ENCODE measurements at places on chromosomes 12 and 14.

- DNase-seq = no peak
These were observed 50.0 kb downstream of the NCOR2 start for GRCh38 chr12:124517260-124518050.

- peak; percentile 32 for DNase-seq
These were observed 66.2 kb downstream of the RNF34 start for GRCh38 chr12:121465921-121466793.

DNA sequence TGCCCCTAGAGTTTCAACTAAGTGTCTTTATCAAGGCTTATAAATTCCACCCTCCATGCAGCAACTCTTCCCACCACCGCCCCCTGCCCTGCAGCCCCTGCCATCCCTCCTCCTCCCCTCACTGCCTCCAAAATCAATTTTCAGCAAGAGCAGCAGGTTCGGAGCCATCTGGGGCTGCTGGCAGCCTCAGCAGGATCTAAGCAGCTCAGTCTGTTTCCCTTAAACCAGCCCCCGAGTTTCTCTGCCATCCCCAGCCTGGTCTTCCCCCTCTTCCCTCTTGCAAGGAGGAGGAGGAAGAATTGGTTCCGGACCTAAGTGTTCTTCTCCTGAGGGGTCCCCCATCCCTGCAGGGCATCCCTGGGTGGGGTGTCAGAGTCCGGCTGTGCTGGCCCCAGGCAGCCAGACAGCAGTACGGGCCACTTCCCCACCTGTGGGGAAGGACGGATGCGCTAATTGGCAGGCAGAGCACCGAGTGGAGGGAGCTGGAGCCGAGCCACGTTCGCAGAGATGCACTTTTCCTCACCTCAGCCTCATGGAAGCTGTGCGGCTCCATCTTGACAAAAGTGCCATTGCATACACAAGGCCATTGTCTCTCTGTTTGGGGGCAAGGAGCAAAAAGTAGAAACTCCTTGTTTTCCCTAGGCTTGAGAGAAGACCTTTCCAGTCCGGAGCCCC is 189.3 kb downstream of the KCNA5 start:
- no peak for DNase-seq

DNA sequence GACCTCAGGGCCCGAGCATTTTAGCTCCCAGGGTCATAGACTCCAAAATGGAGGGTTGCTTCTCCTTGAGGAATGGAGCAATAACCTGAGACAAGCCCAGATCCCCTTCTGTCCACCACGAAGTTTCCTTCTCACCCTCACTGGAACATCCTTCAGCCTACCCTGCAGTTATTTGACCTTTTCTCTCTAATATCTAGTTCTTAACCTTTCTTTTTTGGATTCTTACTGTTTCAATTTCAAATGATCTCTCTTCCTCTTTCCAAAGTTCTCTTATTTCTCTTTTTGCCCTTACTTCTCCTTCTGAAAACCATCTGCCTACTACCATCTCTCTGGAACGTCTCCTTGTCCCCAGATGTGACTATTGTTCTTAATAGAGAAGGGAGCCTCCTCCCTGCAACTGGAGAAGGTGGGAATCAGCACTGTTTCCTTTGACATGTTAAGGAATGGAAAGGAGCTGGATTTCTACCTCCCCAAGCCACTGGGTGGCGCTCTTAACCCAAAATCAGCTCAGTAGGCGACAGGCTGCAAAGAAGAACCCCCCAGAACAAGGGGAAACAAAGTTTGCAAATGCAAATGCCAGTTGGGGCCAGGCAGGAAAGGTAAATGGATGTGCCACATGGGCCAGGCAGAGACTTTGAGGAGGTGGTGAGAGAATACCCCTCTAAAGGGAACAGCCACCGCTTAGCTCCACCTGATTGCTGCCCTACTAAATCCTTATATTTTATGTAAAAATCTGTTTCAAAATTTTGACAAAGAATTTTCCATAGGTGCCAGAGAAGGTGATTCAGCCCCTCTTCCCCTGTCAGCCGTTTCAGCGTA is 22.4 kb upstream of the PDE1B start:
- DNase-seq = peak; percentile 8

DNA sequence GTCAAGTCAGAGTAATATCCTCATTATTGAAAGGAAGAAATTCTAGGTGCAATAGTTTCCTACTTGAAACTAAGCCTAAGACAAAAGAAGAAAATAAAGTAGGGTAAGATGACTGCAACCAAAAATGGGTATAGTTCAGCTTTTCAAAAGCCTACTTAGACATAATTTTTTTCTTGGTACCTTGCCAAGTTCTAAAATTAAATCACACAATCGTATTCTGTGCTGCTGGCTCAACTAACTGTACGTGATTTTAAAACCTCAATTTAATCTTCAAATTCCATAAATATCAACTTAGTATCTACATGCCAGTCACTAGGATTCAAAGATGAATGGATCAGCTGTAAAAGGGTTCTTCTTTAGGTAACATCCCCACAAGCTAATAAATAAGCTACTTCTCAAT is 56.9 kb downstream of the SCAF11 start:
- DNase-seq = no peak

GRCh38 chr12:4506870-4507269 is 31.8 kb upstream of the RAD51AP1 start:
- peak; percentile 72 for DNase-seq

DNA sequence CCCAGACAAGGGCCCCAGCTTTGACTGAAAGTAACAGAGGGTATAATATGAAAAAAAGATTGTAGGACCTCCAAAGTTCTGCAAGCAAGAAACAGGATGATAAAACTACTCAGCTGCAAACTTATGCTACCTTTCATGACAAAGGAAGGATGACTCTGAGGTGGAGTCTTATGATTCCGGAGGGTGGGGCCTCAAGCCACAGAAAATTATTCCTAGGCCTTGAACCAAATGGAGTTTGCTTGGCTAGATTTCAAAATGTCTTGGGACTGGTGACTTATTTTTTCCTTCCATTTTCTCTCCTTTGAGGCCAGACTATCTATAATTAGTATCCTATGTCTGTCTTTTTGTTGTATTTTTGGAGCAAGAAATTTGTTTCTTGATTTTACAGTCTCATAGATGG is 336.4 kb downstream of the LRIG3 start:
- DNase-seq = peak; percentile 32

GRCh38 chr14:56630707-56631106 is 51.1 kb downstream of the TMEM260 start:
- no peak for DNase-seq

All from mesenchymal stem cell (in vitro differentiated cells and primary cell).